Activated CD4-positive, CD25-positive, alpha-beta regulatory T cell (primary cell): ENCODE measurements at places on chromosomes 4 and X.

DNA sequence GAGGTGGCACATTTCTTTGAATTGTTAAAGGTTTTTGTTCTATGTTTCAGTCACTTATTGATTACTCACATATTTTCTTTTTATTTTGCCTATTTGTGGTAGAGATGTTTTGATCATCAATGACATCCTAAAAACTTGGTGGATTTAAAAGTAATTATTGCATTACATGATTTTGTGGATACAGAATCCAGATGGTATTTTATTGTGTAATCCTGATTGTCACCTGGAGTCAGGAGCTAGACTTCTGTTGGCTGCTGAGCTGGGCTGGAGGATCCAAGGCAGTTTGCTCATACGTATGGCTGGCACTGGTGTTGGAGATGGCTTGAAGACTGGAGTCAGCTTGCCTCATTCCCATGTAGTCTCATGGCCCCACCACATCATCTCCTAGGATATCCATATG, 1009.6 kb upstream of the PCDH7 start:
- DNase-seq: no peak

- no peak for DNase-seq
Measured at GRCh38 chr4:109662771-109663170, 40.5 kb downstream of the CASP6 start.

GRCh38 chr4:75289914-75290582, 224.2 kb downstream of the RCHY1 start:
- DNase-seq: no peak

GRCh38 chrX:80120335-80120734, 105.8 kb downstream of the TBX22 start:
- no peak for DNase-seq

DNA sequence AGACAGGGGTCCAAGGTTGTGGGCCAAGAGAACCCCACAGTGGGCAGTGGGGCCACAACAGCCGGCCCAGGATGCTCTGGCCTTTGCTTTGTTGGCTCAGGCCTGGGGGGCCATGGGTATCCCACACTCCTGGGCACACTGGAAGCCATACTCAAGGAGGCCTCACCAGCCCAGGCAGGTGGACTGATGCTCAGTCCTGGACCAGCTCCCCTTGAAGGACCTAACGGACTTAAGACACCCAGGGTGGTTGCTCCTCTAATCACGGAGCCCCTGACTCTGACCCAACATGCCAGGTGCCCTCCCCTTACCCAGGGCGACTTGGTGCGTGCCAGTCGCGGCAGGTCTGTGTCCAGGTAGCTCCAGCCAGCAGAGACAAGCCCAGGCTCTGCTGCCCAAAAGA, 50.8 kb downstream of the ZFYVE28 start:
- no peak for DNase-seq

- no peak for DNase-seq
Measured at GRCh38 chr4:183399126-183399522, 45.3 kb upstream of the CDKN2AIP start.

GRCh38 chrX:7215842-7216241, 67.9 kb upstream of the PUDP start:
- DNase-seq: no peak

- no peak for DNase-seq
Measured at GRCh38 chr4:185787926-185788679, 23.9 kb downstream of the SORBS2 start.

GRCh38 chrX:39886282-39886681, 211.5 kb downstream of the BCOR start:
- no peak for DNase-seq

DNA sequence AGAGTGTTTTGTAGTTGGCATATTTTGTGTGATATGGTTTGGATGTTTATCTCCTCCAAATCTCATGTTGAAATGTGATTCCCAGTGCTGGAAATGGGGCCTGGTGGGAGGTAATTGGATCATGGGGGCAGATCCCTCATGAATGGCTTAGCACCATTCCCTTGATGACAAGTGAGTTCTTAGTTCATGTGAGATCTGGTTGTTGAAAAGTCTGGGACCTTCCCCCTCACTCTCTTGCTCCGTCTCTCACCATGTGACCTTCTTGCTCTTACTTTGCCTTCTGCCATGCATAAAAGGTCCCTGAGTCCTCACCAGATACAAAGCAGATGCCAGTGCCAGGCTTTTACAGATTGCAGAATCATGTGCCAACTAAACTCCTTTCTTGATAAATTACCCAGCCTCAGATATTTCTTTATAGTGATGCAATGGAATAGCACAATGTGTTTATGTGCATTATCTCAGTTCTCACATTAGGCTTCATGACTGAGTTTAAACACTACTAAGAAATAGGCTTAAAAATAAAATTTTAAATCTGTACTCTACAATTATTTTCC, 1348.8 kb downstream of the STIM2 start:
- no peak for DNase-seq

- DNase-seq: no peak
Measured at GRCh38 chr4:27003642-27004113, 143.0 kb downstream of the STIM2 start.

GRCh38 chrX:10086676-10087075, 70.1 kb upstream of the CLCN4 start:
- DNase-seq: no peak
